MCF 10A (cell line): ENCODE measurements at places on chromosomes 5 and 9. TPM values are rescaled to one million over a fixed set of nuclear protein-coding genes. Genes with fewer than 3 reads are reported as not detected.

GRCh38 chr9:93296889-93297480 is 113.0 kb downstream of the WNK2 start:
- DNase-seq: no peak

- DNase-seq: peak; percentile 11
These were observed 159.4 kb upstream of the PITX1 start for GRCh38 chr5:135193213-135194125.

DNA sequence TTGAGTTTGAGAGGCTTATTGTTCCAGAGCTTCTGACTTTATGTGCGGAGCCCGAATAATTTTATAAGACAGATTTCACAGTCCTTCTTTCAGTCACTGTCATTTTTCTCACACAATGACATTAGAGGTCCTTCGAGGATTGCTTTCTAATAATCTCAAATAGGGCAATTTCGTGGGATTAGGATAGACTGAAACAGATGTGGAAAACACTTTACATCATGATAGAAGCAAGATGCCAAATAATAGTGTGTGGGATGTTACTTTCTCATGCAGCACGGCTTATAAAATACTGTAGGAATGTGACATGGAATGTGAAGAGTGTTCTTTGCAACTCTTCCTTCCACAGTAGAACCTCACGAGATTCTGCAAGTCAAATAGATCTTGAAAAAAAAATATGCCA is 451.3 kb downstream of the SEMA5A start:
- no peak for DNase-seq

- DNase-seq: no peak
These were observed 254.9 kb downstream of the FANCC start for GRCh38 chr9:95062596-95063065.

DNA sequence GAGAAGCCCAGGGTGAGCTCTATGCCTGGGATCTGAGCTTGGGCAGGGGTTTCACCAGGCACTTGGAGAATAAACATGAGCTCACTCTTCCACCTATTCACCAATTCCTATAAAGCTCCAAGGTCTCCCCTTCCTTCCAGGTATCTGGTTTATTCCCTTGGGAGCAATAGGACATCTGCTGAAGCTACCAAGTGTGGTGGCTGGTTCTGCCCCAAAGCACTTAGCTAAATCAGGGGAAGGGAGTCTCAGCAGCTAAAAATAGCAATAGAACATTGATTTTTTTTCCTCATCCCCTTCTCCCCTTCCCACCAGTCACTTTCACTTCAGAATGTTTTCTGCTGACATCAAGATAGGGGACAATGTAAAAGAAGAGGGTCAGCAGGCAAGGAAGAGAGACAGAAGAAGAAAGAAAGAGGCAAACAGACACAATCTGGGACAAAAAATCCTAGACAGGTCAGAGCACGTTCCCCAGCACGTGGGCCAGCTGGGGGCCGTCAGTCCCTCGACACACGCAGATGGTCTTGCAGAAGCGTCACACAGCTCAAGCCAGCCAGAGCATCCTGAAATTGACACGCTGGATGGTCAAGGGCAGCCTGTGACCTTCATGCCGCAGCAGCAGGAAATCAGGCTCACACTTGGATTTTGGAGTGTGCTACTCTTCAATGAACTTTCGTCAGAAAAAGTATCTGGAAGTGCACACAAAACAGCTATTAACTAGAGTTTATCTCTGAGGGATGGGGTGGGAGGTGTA is 176.0 kb downstream of the ZNF608 start:
- no peak for DNase-seq

DNA sequence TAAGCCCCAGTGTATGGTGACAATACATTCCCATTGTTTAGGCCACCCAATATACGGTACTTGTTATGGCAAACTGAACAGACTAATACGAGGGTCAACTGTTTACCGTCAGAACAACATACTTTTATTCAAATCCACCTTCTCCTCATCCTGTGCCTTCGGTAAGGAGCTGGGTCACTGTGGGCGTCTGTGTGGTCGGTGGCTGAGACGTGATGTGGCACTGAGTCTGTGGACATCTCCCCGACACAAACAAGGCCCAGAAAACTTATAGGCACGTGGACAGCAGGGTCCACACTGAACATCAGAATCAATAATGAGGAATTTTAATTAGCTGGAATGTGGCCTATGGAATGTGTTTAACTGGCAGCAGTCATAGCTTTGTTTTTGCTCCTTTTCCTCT is 154.3 kb upstream of the IRX2 start:
- DNase-seq: no peak

- DNase-seq: no peak
These were observed 286.9 kb downstream of the ARHGEF28 start for GRCh38 chr5:73912821-73913271.

DNA sequence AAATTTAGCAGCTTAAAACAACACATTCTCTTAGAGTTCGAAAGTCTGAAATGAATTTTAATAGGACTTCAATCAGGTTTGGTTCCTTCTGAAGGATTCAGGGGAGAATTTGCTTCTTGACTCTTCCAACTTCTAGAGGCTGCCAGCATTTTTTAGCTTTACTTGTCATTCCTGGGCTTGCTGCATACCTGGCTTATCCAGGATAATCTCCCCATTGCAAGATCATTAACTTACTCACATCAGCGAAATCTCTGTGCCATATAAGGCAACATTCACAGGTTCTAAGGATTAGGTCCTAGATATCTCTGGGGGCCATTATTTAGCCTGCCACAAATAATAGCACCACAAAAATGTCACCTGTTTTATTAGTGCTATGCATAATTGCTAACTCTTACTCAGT is 46.2 kb upstream of the PCSK5 start:
- DNase-seq: no peak

GRCh38 chr5:29697278-29697677 is 1496.2 kb upstream of the CDH6 start:
- no peak for DNase-seq

DNA sequence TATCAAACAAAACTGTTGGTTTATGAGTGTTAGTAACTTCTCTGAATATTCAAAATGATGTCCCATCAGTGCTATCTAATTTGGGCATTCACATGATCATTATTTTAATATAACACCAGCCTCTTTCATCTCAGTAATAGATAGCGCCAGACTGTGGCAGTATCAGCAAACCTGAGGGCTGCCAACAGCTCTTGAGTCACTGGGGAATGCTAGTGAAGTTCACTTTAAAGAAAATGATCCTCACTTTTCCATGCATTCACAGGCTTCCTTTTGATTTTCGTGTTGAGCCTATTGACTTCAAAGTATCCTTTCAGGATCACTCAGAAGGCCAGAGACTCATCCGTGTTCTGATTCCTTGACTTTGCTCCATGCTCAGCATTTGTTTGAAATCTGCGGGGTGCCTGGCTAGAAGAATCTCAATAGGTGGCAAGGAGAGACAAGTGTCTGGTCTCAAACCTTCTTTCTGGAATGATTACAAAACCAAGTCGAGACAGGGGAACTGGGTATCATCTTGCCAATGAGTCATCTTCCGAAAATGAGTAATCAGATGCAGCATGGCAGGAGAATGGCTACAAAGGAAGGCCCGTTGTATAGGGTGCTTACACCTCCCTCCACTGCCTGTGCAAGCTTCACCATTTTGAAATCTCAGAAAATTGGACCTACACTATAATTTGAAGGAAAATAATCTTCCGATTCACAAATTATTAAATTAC is 509.1 kb downstream of the RASEF start:
- DNase-seq: peak; percentile 86

DNA sequence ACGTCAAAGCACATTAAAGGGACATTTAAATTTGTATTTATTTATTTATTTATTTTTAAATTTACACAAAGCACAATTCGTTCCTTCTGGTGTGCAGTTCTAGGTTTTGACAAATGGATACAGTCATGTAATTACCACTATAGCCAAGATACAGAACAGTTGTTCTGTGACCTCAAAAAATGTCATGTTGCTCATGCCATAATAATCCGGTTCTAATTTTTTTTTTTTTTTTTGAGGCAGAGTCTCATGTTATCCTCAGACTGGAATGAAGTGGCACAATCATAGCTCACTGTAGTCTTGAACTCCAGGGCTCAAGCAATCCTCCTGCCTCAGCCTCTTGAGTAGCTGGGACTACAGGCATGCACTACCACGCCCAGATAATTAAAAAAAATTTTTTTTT is 7.8 kb downstream of the IGFBPL1 start:
- DNase-seq: no peak

DNA sequence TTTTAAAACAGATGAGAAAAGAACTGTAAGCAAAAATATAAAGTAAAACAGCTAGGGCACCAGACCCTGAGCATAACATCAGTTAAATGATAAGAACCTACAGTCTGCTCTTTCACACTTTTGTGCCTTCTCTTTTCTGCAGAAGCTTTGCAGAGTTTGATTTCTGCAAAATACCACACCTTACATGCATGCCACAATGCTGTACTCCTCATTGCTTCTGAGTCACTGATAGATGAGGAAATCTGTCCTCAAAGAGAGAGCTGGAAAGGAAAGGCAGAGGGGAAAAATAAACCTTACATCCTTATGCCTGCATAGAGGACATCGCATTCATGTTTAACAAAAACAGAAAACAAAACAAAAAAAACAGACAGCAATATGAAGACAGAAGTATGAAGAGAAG is 142.9 kb downstream of the ATPSCKMT start:
- peak; percentile 11 for DNase-seq

GRCh38 chr9:94639999-94640376 is 670 bp upstream of the FBP1 start:
- DNase-seq: no peak

DNA sequence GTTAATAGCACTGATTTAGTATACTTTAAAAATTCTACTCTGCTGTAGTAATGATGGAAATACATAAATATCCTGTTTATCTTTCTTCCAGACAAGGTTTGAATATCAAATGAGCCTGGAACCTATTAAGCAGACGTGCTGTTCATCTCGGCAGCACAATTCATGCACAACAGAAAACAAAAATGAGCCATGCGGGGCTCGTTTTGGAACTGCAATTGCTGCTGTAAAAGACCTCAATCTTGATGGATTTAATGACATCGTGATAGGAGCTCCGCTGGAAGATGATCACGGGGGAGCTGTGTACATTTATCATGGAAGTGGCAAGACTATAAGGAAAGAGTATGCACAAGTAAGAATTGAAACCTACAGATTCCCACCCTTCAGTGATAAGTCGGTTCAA is 79.1 kb upstream of the ITGA2 start:
- DNase-seq: no peak

DNA sequence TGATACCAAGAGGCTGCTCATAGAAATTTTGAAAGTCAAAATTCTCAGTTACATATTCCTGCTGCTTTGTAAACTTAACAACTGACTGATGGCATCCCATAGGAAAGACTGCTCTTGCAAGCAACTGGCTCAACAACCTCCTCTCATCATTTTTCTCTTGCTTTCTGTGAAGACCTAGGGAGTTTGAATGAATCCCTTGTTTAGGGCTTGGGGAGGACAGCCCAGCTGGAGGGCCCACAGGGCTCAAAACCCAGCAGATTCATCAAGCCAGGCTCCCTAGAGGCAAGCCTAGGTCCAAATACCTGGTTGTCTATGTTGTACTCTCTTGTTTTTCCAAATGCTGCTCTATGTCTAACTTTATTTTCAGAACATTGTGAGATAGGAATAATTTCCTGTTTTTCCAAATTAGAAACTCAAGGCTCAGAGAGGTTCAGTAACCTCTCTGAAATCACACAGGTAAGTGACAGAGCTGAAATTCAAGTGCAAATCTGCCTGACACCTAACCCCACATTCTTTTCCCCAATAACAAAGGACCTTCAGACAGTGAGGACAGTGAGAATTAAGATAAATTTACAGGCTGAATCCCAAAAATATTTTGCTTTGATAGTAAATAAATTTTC is 558.9 kb upstream of the KLF4 start:
- no peak for DNase-seq

GRCh38 chr5:115810761-115811160 is 5.7 kb downstream of the CDO1 start:
- DNase-seq: no peak

GRCh38 chr9:18826248-18826647 is 206.8 kb downstream of the SAXO1 start:
- DNase-seq: no peak

DNA sequence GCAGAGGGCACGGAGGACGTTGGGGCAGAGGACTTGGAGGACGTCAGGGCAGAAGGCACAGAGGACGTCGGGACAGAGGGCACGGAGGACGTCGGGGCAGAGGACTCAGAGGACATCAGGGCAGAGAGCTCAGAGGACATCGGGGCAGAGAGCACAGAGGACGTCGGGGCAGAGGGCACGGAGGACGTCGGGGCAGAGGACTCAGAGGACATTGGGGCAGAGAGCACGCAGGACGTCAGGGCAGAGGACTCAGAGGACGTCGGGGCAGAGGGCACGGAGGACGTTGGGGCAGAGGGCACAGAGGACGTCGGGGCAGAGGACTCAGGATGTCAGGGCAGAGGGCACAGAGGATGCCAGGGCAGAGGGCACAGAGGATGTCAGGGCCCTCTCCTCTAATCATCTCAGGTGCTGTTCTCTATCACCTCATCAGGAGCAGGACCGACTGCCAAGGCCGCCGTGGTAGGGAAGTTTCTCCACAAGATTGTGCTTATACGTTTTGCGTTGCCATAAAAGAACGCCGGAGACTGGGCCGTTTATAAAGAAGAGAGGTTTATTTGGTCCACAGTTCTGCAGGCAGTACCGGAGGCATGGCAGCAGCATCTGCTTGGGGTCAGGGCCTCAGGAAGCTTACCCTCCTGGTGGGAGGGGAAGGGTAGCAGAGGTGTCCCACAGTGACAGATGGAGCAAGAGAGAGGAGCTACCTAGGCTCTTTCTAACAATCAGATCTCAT is 29.4 kb upstream of the ADAMTS2 start:
- no peak for DNase-seq

- no peak for DNase-seq
These were observed 394.1 kb upstream of the GRIA1 start for GRCh38 chr5:153096381-153096780.

GRCh38 chr5:88877826-88878225 is 5.2 kb downstream of the MEF2C start:
- DNase-seq: no peak

GRCh38 chr5:67105270-67105669 is 91.3 kb downstream of the CD180 start:
- no peak for DNase-seq

Gene RNF38
- 17.8 and 18.6 TPM in 2 replicates for total RNA-seq

Gene DBH
- not detected in 2 replicates for total RNA-seq

Gene IL9
- total RNA-seq: not detected in 2 replicates

Gene FBP2
- not detected in 2 replicates for total RNA-seq

Gene GDF9
- 0.51 and 0.79 TPM in 2 replicates for total RNA-seq

Gene MZB1
- not detected in 2 replicates for total RNA-seq

Gene PPIC
- 45.3 and 65.0 TPM in 2 replicates for total RNA-seq

Gene ZBED3
- total RNA-seq: 9.8 and 14.8 TPM in 2 replicates

Gene CDKN2B
- total RNA-seq: not detected in 2 replicates

Gene SPINK7
- not detected in 2 replicates for total RNA-seq

Gene DPYSL3
- 8.2 and 8.9 TPM in 2 replicates for total RNA-seq

Gene MAT2B
- total RNA-seq: 67.5 and 70.9 TPM in 2 replicates
